ENCODE measurements at places on chromosomes 1 and 21.

DNA sequence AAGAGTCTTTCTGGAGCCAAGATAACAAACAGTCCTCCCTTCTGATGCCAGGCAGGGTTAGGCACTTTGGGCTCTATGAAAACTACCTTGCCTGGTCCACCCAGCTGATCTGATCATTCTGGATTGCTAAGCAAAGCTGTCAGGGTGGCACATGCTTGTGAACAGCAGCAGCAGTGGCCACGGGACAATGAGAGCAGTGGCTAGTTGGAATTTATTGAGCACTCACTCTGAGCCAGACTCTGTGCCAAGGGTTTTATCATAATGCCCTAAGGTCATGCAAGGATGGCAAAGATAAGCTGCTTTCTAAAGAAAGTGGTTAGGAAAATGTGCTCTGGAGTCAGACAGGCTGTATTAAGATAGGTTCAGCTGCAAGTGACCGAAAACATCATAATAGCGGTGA is 390.4 kb upstream of the VAMP3 start:
- DNase-seq, result no peak

- no peak for DNase-seq
These were observed 87.9 kb upstream of the PTBP2 start for GRCh38 chr1:96633695-96634094.

- no peak for DNase-seq
These were observed 322.6 kb downstream of the SMYD3 start for GRCh38 chr1:246184503-246184902.

GRCh38 chr1:1434824-1435105 is 725 bp upstream of the VWA1 start:
- no peak for DNase-seq

DNA sequence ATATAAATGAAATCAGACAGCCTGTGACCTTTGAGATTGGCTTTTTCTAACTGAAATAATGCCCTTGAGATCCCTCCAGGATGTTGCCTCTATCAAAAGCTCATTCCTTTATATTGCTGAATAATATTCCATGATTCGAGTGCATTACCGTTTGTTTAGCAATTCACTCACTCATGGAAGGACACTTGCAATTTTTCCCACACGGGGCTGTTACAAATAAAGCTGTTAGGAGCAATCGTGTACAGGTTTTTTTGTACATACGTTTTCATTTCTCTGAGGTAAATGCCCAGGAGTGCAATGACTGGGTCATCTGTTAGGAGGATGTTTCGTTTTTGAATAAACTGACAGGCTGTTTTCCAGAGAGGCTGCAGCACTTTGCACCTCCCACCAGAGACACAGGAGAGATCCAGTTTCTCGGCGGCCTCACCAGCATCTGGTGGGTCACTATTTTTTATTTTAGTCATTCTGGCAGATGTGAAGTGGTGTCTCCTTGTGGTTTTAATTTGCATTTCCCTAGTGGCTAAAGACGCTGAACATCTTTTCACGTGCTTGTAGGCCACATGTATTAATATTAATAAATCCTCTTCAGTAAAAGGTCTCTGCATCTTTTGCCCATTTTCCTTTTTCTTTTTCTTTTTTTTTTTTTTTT is 11.0 kb downstream of the PRDM15 start:
- DNase-seq, result no peak

GRCh38 chr1:12505231-12505630 is 112.8 kb downstream of the DHRS3 start:
- DNase-seq, result no peak

DNA sequence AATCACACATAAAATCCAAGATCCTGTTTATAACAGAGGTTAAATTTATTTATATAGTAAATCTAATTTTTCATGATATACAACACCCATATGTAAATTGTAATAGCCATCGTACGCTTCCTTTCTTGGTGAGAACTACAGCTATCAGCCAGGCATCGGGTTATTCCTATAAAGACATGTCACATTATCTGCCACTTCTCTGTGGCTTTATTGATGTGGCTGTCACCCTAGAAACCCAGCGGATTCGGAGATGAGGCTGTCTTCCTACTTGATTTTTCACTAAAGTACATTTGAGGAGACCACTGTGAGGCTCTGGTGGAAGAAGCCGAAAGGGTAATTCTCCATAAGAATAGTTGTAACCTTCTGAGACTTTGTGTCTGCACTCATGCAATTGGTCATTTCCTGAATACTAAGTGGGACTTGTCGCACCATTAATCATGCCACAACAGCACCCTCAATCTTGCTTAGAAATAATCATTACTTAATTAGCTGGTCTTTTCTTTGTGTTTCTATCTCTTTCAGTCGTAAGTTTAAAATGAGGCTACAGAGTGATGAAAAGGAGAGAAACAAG is 106.0 kb downstream of the NTNG1 start:
- DNase-seq, result no peak

- no peak for DNase-seq
These were observed at the start of gene S100A2 for GRCh38 chr1:153565529-153566374. S100A2 (minus strand) TSS chr1:153565844; CDS start chr1:153563877, 1,967 bp downstream.

DNA sequence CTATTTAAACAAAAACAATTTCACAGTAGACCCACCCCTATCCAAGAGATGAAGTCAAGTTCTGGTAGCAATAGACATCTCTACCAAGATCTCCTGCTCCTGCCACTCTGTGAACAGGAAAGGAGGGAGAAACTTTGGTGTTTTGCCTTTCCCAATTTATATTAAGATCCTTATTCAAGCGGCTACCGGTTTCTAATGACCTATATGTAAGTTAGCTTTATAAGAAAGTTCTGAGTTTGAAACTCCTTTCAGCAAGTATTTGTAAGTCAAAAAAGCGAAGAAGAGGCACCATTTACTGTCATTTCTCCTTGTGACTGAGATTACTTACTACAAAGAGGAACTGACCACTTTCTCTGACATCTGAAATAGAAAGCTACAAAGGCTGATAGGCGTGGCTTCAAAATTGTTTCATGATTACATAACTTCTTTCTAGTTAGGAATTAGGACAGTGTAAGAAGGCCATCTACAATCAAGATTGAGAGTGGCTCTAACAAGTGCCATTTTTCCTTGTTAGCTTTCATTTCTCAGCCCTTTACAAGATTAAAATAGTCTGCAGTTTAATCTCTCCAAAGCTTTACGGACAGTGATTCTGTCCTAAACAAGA is at the start of gene MNDA:
Gene MNDA (plus strand): TSS at position 448 of the 604 bp plus-strand sequence. CDS start 10,803 bp downstream, outside the sequence.
- no peak for DNase-seq

- no peak for DNase-seq
These were observed 13.2 kb downstream of the TMEM81 start for GRCh38 chr1:205071028-205071409.

- DNase-seq, result no peak
These were observed 136.7 kb downstream of the TLR5 start for GRCh38 chr1:223006371-223006770.

DNA sequence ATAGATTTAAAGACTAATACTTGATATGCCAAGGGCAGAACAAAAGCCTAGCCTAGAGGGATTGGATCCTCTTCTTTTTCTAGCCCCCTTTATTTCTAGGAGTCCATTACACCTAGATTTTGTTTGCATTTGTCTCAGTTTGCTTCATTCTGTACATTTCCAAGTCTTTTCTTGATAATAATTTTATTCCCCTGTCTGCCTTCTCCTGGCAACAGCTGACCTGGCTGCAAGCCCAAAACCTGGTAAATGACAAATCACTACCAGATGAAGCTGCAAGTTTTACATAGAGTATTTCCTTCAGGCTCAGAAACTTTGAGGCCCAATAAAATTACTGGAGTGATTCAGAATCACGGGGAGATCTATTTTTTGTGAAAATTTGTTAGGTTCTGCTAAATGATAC is 36.5 kb upstream of the LHX8 start:
- DNase-seq, result no peak

GRCh38 chr21:42120903-42121535 is 49.9 kb downstream of the UMODL1 start:
- DNase-seq, result no peak

DNA sequence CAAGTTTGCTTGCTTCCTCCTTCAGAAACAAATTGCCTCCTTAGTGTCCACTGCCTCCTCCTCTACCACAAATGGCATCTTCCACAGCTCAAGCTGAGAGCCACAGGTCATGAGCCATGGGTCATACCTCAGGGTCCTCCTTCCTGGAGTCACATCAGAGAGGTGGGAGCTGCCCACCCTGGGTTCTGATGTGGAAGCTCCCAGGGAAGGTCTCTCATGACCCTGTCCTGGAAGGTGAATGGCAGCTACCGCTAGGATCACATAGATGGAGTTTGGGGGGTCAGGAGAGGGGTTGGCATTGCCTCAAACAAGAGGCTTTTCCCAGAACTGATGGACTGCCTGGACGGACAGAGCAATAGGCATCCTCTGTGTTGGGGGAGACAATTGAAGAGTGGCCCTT is 321.4 kb downstream of the MATN1 start:
- no peak for DNase-seq

- no peak for DNase-seq
These were observed 10.3 kb downstream of the LIX1L start for GRCh38 chr1:145947551-145947950.

GRCh38 chr1:72432645-72433267 is 150.4 kb upstream of the NEGR1 start:
- DNase-seq, result no peak

DNA sequence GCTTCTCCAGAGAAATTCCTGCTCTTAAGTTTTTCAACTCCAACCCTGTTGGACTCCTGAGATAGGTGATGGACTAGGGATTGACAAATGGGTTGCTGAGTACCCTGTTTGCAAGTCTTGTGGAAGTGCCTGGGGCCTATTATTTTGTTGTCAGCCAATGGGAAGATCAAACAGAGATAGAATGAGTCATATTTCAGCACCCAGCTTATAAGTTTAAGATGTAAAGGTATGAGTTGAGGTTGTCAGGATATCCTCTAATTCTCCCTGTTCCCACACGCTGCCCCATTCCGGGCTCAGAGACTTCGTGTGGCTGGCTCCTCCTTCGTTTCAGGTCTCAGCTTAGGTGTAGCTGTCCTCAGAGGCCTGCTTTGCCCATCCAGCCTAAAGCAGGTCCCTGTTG is 91.8 kb downstream of the CENPF start:
- DNase-seq, result no peak

DNA sequence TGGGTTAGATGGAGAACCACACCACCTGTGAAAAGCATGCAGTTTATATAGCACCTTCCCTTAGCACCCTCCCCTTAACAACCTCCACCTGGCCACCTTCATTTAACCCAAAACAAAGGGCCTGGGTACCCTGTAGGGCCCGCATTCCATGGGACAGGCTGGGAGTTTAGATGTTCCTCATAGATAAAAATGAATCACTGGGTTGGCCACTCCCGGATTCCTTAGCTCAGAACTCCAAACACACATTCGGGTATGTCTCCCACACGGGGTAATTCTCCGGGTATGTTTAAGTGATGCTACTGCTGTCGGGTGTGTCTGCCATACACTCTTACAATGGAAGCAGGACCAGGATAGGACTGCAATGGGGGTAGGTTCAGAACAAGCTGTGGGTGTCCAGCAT is 43.9 kb upstream of the FOXO6 start:
- no peak for DNase-seq

- no peak for DNase-seq
These were observed 1.8 kb downstream of the NPPA start for GRCh38 chr1:11845641-11846335.

DNA sequence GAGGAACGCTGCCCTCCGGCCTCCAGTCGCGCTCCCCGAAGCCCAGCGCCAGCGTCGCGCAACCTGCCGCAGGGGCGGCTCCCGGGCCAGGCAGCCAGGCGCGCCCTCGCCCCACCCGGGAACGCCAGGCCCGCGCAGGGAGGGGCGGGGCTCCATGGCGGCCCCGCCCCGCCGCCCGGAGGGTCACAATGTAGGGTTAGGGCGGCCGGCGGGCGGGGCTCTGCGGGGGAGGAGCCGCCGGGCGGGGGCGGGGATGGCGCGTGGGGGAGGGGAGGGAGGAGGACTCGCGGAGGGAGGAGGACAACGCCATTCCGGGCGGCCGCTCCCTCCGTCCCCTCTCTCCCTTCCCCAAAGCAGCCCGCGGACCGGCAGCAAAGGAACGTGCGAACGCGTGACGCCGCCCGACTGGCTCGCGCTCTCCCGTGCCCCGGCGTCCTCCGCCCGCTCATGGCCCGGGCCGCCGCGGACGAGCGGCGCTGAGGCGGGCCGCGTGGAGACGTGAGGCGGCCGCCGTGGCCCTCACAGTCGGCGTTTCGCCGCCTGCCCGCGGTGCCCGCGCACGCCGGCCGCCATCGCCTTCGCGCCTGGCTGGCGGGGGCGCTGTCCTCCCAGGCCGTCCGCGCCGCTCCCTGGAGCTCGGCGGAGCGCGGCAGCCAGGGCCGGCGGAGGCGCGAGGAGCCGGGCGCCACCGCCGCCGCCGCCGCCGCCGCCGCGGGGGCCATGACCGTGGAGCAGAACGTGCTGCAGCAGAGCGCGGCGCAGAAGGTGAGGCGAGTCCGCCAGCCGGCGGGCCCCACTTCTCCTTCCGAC is at the start of gene USP25:
Gene USP25 (plus strand): TSS at position 309 of the 810 bp plus-strand sequence. CDS start 412 bp downstream, at position 721.
- DNase-seq, result peak; percentile 76

DNA sequence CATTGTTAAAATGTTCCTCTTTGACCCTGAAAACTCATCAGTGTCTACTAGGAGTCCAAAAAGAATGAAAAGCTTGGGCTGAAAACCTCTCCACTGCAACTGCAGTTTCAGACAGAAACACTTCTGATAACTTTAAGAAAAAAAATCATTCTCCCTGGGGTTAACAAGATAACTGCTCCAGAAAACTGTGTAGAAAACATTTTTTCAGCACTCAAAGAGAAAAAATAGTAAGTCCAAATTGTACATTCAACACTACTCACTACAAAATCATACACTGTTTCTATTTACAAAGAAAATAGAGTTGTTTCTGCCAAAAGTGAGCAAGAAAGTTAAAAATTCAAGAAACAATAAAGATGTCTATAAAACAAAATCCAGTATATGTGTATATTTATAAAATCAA is 157.8 kb downstream of the RERE start:
- no peak for DNase-seq

DNA sequence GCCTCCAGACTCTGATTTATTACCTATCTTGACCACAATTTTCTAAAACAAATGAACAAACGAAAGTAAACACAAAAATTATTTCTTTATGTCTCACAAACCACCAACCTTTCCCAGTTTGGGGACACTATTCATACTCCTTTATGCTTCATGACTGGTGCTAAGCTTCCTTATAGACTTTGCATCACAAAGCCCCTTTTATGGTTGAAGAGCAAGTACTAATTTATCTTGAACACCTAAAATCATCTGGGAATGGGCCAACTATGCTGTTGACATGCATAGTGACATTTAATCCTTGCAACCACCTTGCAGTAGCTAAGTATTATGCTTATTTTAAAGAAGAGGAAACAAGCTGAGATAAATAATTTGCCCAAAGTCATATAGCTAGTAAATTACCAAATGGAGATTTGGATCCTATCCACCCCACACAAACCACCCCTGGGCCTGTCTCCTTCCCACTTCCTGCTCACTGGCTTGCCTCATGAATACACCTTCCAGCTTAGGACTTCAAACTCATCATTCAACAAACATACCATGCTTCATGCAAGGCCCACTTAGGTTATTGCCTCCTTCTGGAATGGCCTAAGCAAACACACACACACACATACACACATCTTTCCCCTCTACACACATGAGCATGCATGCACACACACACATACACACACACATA is 192.2 kb downstream of the PLPP3 start:
- no peak for DNase-seq

GRCh38 chr1:115069659-115070308 is 19.5 kb downstream of the TSPAN2 start:
- no peak for DNase-seq
